ENCODE measurements at places on chromosomes 11 and 22.

DNA sequence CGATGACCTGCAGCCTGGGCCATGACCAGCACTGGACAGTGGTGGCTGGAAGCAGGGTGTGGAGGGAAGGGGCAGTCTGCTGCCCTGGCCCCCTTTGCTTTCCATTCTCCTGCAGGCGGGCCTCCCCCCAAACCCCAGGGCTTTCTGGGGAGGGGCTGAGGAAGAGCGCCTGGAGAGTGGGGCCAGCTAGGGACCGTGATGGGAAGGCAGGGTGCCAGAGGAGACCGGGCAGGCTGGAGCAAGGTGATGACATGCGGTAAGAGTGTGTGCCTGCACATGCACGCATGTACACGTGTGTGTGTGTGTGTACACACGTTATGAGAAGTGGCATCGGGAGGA, 7.8 kb downstream of the OAF start:
- DNase-seq: no peak

DNA sequence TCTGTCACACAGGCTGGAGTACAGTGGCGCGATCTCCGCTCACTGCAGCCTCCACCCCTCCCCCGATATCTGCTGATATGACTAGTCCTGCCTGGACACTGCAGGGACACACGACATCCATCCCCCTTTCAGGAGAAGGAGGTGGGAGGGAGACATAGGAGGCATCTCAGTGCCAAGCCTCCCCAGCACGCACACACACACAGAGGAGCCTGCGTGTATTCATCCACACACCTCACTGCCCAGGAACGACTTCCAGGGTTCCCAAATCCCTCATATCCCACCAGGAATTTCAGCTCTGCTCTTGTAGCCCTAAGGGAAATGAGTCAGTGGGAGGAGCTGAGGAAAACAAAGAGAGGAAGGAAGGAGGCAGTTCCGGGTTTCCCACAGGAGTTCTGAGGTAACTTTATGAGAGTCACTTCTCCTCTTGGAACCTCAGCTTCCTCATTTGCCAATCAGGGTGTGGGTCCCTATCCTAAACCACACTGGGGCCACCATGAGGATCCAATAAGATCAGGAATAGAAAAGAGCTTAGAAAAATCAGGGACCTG, 37.2 kb upstream of the ACER3 start:
- DNase-seq: no peak

GRCh38 chr11:62981743-62982142, 3.0 kb downstream of the SLC22A6 start:
- DNase-seq: no peak

DNA sequence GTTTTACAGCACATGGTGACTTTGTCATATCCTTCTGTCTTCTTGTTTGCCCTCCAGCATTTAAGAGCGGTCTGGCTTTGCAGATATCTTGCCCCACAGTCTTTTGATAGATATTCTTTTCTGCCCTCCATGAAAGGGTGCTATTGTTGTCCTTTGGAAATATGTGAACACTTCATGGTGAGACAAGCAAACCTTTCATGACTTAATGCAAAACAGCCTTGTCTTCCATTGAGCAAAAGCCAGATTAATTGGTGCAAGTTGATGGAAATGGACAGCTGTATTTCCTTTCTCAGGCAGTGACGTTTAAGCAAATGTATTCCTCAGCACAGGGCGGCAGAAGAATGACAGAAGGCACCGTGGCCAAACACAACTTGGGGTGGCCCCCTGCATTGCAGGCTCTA, 4.4 kb downstream of the DCPS start:
- no peak for DNase-seq

DNA sequence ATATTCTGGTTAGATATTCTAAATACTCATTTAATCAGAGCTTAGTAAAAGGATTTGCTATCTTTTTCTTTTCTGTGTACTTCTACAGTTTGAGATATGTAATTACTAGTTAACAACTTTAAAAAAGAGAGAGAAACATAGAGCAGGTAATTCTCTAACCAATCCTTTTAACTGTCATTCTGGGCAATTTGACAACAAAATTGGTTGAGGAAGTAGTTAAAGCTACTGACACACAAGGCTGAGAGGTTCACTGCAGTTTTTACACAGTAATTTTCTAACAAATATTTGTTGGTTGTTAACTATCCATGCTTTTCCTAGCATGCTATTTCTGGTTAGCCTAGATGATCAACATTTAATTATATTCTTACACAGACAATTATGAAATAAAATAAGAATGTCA, 3.6 kb downstream of the SOX6 start:
- DNase-seq: no peak

DNA sequence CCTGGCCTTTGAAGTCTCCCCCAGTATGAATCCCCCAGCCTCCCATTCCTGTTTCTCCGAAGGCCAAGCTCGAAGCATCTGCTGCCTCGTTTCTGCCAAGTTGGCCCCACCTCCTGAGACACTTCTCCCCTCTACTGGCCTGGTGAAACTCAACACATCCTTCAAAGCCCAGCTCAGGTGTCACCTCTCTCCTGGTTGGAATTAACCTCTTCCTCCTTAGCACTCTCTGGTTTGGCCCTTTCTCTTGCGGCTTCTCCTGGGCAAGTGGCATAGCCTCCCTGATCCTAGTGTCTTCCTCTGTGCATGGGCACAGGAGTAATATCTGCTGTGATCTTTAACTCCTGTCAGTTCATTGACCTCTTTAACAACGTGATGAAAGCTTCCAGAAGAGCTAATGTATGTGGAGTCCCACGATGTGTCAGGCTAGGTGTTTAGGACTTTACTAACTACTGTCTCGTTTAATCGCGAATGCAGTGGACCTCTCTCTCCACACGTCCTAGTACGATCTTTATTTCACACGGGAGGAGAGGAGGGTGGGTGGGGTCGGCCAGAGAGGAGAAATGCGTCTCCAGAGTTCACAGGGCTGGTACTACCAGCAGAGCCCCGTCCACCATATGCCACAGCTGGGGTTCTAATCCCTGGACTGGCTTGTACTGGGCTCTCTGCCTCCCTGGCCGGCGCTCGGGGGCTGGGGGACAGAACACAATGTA, 826 bp upstream of the PTPRJ start:
- peak; percentile 73 for DNase-seq

DNA sequence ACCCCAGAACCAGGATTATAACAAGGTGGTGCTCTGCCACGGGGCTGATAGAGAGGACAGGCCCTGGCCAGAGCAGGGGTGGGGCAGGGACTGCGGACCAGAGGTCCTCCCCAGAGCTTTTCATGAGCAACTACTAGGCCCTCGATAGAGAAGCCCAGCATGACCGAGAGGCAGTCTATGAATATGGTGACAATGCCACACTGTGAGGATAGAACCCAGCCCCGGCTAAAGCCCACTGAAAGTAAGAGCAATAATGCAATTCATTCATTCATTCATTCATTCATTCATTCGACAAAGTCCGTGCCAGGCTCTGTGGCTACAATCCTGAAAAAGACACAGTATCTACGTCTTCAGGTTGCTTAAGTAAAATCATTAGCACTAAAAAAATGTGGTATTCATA, 35.6 kb upstream of the CD5 start:
- no peak for DNase-seq

DNA sequence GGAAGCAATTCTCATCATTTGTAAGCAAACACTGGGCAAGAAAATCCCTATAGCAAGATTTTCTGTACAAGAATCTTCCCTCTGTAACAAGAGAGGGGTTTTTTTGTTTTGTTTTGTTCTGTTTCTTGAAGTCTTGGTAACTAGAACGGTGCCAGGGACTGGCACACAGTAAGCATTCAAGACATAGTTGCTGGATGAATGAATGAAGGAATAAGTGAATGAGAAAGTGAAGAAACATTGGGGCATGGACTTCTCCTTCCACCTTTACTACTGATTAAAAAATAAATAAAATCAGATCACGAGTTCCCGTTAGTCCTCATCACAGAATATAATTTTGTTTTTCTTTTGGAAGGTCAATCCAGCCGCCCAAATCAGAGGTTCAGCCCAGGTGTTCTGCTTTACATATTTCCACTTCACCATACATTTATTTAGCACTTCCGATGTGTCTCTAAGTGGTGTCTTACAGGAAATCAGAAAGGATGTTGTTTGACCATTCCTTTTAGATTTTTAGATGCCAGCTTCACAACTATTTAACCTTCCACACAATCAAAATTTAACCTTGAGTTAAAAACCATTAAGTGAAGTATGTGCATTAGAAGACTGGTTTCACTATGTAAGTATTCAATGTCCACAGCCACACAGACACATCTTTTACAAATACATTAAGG, 281.2 kb downstream of the CADM1 start:
- no peak for DNase-seq

GRCh38 chr11:72227316-72228228, 3.0 kb downstream of the INPPL1 start:
- peak; percentile 91 for DNase-seq

- peak; percentile 53 for DNase-seq
Measured at GRCh38 chr11:118635237-118635591, 27.8 kb downstream of the PHLDB1 start.

- no peak for DNase-seq
Measured at GRCh38 chr22:49107961-49108530, 719.6 kb downstream of the BRD1 start.

- DNase-seq: no peak
Measured at GRCh38 chr22:40651057-40651456, 14.5 kb upstream of the MRTFA start.

DNA sequence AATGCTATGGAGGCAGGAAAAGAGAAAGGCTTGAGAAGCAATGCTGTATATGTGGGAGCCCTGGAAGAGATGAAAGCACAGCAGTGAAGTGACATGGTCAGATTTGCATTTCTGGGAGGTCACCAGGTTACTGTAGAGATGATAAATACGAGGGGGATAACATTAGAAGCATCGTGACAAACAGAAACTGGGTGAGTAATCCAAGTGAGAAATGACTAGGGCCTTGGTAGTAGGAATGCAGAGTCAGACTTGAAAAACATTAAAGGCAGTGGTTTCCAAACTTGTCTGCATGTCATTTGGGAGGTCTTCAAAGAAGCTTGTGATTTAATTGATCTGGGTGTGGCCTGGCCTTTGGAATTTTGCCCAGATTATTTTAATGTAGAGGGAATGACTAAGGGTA, 43.9 kb downstream of the CCDC34 start:
- DNase-seq: no peak

DNA sequence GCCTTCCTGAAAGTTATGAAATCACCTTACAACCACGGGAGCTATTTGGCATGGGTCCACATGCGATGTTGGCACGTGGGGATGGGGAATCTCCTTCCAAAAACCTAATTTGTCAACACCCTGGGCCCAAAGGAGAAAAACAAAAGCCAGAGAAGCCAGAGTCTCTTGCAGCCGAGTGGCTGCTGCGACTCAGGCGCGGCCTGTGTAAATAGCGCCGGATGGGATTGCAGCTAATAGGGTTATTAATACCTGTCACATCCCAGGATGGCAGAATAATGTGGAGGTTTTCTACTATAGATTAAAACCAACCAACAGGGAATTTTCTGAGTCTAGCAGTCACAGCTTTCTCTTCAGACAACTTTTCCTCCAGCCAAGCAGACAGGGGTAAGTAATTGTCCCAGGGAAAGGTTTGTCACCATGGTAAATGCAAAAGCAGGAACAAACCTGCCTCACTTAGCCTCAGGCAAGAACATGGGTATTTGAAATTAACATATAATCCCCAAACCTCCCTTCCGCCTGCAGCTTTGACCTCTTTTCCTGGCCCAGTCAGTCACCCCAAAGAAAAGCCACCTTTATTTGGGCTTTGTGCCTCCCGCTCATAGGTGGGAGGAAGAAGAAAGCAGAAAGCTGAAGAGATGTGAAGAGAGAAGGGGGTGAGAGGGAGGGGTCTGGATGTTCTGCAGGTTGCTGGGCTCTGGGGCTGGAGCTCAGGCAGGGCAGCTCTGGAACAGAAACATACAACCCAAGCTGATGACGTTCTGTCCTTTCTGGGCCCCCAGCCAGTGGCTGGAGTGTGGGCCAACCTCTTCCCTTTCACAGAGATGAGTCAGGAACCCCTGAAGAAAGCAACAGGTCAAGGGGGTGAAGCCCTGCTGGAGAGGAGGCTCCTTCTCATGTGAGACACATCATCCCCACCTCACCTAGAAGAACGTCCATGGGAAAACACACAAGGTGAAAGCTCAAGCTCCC, 376.5 kb downstream of the NXPE2 start:
- no peak for DNase-seq

DNA sequence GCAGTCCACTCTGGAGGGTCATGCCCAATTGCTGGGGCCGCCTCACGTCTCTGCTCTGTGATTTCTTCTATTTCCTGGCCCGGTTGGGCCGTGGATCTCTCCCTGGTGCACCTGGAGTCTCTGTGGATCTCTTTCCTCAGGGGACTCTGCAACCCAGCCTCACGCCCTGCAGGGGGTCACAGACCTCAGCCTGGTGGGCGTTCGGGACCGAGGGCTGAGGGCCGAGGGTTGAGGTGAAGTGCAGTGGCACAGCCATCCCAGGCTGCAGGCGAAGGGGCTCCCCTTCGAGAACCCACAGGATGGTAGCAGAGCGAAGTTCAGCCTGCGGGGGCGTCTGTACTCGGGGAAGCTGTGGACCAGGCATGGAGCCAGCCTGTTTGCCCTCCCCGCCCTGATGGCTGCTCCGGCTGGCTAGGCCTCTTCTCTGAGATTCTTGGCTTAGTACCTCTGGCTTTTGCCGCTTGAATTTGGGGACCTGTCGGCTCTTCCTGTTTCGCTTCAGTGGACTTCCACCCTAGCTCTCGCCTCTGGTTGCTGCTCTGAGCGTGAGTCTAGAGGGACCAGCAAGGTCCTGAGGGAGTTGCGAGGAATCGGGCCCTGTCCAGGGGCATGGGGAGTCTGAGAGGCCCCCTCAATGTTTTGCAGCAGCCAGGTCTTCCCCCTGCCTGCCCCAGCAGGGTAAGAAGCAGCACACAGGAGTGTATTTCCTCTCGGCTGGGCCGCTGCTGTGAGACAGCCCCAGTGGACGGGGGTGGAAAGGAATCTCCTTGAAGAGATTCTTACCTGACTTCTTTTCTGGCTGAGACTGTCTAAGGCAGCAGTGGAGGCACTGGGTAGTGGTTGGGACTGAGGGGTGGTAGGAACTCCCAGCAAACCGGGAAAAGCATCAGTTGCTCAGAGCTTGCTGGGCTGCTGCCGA, 140.8 kb downstream of the TBC1D22A start:
- DNase-seq: no peak

GRCh38 chr11:75328426-75329277, 22.8 kb downstream of the ARRB1 start:
- DNase-seq: peak; percentile 86

GRCh38 chr22:20390394-20390907, 3.5 kb upstream of the ZNF74 start:
- DNase-seq: no peak

Data from DMS79 (cell line).